ENCODE measurements at places on chromosomes 5 and 9. TPM values are rescaled to one million over a fixed set of nuclear protein-coding genes. Genes with fewer than 3 reads are reported as not detected.

MYMK gene
- not detected for total RNA-seq

TLR4 gene
- total RNA-seq, result 0.27 TPM

GRCh38 chr5:2869471-2869870 is 118.0 kb upstream of the IRX2 start:
- DNase-seq, result no peak

GRCh38 chr5:135018457-135018856 is 15.6 kb downstream of the PITX1 start:
- DNase-seq, result no peak

PRDM9 gene
- total RNA-seq, result not detected

FOXD4L3 gene
- not detected for total RNA-seq

- DNase-seq, result peak; percentile 57
Measured at GRCh38 chr5:91038180-91038808, 344.8 kb downstream of the ARRDC3 start.

CXCL14 gene
- total RNA-seq, result not detected

DNA sequence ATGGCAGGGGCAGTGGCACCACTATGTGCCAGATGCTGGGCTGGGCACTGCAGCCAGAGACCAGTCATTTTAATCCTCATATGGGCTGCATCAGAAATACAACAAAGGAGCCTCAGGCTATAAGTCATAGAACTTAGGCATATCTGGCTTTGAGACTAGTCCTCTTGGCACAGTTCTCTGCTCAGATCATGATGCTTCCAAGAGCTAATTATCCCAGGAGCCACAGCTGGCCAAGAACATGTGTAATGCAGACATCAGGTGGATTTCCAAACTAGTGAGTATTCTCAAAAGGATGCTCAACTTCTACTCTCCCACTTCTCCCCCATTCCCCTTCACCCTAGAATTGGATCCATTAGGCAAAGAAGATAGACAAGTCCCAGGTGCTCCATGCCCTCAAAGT is 562.2 kb upstream of the TRPC7 start:
- DNase-seq, result no peak

- DNase-seq, result no peak
Measured at GRCh38 chr5:79802406-79802805, 112.8 kb downstream of the CMYA5 start.

GPR150 gene
- not detected for total RNA-seq

TAF11L5 gene
- not detected for total RNA-seq

DNA sequence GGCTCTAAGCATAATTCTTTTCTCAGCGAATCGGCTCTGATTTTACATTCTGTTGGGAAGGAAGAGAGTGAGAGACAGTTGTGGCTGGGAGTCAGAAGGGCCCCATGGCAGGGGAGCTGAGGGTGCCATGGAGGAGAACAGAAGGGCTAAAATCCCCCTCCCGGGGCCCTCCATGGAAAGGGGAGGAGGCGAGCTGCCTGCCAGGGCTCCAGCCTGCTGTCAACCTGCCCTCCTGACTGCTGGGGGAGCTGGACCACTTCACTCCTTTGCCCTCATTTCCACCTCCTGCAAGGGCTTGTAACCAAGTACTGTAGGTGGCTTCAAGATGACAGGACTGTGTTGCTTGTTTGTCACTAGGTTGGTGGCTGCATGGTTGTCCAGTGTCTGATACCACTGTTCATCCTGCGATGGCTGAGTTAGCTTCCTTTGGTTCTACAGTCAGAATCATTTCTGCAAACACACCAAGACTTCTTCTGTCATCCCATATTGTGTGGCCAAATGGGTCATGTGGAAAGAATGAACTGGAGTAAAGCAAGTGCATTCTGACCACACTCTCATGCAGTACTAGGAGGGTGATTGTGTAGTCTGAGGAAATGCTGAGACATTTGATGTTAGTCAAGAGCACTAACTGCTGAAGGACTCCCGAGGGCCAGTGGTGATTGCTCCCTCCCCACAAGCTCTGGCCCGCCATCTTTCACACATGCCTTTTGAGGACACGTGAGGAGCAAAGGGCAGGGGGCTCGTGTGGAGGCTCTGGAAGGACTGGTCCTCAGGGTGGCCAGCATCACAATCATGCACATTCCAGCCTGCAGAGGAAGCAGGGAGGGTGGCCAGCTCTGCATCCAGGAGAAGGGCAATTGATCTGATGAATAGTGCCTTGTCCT is 307.2 kb downstream of the GADD45G start:
- no peak for DNase-seq

GRCh38 chr5:36875051-36875789 is 1.3 kb upstream of the NIPBL start:
- peak; percentile 62 for DNase-seq

CCDC192 gene
- total RNA-seq, result 1.3 TPM

DNA sequence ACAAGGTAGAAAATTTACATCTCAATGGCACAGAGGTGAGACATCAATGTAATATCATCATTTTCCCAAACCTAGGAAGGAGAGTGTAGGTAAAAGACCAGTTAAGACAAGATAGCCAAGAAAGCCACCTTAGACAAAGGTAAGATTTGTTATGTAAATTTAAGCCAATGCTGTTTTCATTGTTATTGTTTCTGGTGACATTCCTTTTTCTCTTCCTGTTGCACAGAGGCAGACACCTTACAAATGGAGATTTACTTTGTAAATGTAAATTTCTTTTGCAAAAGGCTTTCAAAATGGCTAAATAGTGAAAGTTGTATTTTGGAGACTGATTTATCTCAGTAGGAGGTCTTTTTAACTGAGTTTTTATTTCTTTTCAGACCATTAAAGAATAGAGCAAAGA is 159.1 kb downstream of the YIPF5 start:
- DNase-seq, result peak; percentile 81

GABRA1 gene
- total RNA-seq, result 0.16 TPM

PCDHB5 gene
- 37.7 TPM for total RNA-seq

DNA sequence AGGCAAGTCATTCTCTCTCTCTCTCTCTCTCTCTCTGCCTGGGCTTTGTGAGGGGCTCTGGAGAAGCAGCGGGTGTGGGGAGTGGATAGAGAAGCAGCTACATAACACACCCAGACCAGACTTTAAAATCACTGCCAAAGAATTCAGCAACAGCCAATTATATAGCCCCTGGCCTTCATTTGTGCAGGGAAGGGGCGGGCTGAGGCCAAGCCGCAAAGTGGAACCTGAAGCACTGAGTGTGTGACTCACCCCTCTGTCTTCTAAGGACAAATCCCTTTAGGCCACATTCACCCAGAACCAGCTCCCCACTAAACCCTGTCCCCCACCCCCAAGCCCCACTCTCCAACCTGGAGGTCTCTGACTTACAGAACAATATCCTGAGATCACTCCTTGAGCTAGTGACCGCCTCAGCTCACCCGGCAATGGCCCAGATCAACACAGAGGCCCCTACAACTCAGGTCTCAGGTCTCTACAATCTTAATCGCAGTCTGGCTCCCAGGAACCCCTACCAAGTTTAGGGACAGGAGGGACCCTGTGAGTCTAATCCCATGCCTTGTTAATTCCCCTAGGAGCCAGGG is 6.0 kb downstream of the B4GALT1 start:
- no peak for DNase-seq

GRCh38 chr9:112605963-112606699 is 111.8 kb downstream of the INIP start:
- no peak for DNase-seq

DNA sequence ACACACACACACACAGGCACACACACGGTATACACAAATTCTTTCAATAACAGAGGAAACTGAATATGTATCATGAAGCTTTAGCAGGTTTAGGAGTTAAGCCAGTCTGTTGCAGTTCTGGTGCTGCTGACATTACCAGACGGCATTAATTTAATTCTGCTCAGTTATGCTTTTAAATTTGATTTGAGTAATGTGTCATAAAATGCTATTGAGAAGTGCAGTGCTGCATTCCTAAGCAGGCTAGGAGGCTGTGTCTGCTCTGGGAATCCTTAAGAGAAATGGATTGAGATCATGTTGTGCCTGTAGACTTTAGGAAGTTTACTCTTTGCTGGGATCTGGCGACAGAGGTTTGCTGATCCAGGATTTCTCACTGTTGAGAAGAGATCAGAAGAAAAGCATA is 733.8 kb downstream of the BRINP1 start:
- no peak for DNase-seq

GRCh38 chr9:1939926-1940368 is 75.2 kb upstream of the SMARCA2 start:
- DNase-seq, result peak; percentile 84

- no peak for DNase-seq
Measured at GRCh38 chr5:76257897-76258296, 145.2 kb upstream of the IQGAP2 start.

DNA sequence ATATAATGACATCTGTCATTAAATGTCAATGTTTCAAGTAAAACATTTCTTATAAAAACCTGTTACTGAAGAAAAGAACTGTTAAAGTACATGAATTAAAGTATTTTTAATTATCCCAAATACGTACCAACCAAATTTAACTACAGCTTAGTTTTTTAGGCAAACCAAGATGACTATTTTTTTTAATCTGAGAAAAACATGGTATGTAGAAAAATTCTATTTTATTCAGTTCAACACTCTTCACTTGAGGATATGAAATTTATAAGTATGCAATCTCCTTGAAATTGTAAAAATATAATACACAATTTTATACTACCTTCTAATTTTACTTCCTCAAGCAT is 75.3 kb upstream of the IFNE start:
- no peak for DNase-seq

DNA sequence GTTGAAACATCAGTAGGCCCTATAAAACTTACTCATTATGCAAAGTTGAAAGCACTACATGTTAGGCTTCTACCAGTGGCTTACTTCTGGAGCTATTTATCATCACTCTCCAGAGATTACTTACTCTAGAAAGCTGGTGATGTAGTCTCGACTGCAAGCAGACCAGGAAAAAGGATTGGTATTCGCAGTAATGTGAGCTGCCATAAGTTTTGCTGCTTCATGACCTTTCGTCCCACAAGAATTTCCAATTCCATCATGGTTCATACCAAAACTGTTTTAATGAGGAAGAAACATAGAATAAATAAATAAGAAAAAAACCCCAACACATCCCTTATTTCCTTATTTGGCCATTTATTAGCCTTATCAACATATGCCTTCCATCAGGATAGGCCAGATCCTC is 181.9 kb downstream of the ADAMTS6 start:
- DNase-seq, result no peak

DNA sequence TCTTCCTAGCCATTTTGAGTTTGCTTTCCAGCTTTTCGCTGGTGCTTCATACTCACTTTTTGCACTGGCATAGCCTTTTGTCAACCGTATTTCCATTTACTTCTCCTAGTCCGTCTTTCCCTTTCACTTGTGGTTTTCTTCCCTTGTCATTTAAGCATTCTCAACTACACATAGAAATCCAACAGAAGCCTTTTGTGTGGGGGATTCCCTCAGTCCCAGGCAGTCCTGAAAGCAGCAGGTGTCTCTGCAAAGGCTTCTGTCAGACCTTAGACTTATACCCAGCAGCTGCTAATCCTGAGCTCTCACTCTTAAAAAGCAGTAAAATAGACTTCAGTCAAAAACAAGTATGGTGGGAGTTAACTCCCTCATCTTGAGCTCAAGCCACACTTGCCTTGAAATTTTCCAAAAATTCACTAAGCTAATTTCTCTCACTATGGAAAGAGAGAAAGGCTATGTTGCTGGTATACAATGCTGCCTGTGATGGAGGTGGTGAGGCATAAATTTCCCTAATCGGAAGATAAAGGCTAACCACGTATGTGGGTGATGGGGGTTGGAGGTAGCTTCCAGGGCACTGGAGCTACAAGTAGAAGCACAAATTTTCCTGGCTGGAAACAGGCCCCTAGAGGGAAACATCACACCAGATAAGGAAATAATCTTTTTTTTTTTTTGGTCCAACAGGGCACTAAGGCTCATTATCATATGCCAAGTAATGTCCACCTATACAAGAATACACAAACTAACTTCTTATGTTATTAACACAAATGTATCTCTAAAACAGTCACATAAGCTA is 34.8 kb upstream of the IFNK start:
- no peak for DNase-seq

RETREG1 gene
- total RNA-seq, result 2.3 TPM

GRCh38 chr5:43619380-43619779 is 16.4 kb downstream of the NNT start:
- DNase-seq, result no peak

ACOT12 gene
- not detected for total RNA-seq

- no peak for DNase-seq
Measured at GRCh38 chr5:6029811-6030271, 348.5 kb downstream of the MED10 start.

DNA sequence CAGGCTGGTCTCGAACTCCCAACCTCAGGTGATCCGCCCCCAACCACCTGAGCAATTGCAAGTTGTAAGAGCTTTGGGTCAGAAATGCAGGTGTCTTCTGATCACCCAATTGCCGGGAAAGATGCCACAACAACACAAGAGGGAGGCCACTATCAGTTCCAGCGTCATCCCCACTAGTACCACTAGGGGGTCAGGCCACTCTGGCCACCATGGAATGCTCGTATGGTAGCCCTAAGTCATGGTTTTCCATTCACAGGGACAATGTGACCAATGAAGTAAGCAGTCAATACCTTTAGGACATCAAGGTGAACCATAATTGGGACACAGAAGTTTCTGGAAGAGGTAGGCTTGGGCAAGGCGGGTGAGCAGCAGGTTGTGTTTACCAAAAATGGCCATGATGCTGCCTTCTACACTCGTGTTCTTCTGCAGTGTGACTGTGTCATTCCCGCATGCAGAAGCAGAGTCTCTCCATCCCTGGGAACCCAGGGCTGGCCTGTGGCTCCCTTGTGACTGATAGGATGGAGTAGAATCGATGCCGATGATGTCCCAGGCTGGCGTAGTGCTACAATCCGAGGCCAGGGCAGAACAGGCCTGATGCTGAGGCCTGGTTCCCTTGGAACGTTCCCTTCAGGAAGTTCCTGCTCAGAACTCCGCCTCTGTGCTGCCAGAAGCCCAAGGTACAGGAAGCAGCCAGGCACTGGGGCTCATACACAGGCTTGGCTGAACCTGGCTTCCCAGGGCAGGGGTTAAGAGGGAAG is 42.2 kb upstream of the ANKRD33B start:
- peak; percentile 62 for DNase-seq

DNA sequence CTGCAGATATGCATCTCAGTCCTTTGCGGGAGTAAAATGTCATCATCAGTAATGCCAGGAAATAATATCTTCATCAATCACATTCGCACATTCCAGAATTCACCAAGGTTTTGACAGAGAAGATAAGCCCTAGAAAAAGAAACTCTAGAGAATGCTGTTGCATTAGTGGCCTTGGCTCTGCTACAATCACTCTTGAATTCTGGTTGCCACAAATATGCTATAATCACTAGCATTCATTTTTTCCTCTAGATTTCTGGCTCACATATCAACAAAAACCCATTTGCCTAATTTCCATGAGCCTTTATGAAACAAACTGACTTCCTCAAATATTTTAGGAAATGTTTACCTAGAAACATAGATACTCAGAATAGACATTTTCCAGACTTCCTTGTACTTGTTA is 653.4 kb downstream of the ANXA1 start:
- DNase-seq, result no peak

- DNase-seq, result no peak
Measured at GRCh38 chr5:140236891-140237598, 62.1 kb downstream of the CYSTM1 start.

DNA sequence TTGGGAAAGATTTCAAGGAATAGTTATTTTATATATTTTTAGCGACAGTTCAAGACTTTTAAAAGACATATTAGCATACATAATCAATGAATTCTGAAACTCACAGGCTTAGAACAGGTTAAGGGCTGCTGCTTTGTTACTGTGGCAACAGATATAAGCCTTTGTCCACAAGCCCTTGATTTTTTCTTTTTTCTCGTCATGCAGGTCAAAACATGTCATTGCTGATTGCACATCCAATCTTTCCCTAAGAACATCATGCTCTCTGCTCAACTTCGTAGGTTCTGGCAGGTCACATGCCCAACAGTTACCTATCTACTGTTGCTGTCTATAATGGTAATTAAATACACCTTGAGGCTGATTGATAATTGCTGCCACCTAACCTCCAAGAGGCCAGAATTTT is 172.5 kb upstream of the PTPRD start:
- DNase-seq, result no peak
